ENCODE measurements at places on chromosomes 7 and 10.
A peak's percentile ranks its signal among the peaks of the same experiment; 100 is the strongest.

GRCh38 chr7:128197589-128197988 is 43.5 kb upstream of the LEP start:
- DNase-seq: no peak

DNA sequence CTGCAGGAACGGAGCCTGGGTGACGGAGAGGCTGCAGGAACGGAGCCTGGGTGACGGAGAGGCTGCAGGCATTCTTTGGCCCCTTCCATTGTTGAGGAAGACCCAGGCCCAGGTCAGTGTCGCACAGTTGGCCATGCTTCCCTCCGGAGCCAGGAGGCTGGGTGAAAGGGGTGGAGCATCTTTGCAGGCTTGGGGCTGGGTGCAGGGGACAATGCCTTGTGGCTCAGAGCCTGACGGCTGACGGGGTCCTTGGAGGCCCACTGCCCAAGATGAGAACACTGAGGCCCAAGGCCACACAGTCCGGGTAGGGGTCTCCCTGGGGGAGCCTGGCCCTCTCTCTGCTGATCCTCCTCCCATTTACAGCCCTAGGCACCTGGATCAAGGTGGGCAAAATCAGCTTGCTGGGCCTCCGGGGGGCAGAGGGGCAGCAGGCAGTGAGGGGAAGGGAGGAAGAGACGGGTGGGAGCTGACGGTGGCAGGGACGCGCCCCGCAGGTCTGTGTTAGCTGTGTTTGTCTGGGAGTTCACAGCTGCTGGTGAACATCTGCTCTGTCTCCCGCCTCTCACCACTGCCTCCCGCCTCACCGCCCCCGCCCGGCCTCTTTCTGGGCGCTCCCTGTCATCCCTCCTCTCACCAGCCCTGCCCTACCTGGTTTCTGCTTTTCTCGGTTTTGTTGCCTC is 30.6 kb upstream of the PCBD1 start:
- DNase-seq: no peak

- DNase-seq: peak; percentile 10
These were observed 236.2 kb downstream of the DNAJB9 start for GRCh38 chr7:108805808-108806397.

- DNase-seq: no peak
These were observed 1.3 kb downstream of the GLI3 start for GRCh38 chr7:42235741-42236161.

DNA sequence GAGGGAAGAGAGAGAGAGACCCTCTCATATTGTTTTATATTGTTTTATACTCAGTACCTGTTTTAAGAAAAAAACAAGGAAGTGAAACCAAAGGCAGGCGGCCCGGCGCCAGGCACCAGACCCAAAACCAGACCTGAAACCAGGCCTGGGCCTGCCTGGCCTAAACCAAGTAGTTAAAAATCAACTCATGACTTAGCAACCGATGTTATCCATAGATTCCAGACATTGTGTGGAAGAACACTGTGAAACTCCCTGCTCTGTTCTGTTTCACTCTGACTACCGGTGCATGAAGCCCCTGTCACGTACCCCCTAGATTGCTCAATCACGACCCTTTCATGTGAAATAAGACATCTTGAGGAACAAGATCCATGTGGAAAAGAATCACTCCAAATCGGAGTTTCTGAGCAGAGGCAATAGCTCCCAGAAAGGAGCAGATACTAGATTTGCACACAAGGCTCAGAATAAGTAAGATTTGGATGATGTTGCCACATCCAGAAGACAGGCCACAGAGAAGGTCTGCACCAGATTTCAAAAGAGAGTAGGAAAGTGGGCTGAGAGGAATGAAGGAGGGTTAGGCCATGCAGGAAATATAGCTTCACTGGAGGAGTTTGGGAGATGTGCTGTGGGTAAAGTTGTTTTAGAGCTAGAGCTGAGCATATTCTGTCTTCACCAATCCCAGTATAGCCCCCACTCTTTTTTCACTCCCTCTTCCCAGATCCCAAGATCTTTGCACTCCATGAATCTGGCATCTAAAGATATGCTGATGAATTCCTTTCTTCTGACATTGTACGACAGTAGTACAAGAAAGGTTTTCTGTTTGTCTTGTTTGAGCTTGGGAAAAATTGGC is 8.8 kb upstream of the ZNF248 start:
- DNase-seq: no peak

DNA sequence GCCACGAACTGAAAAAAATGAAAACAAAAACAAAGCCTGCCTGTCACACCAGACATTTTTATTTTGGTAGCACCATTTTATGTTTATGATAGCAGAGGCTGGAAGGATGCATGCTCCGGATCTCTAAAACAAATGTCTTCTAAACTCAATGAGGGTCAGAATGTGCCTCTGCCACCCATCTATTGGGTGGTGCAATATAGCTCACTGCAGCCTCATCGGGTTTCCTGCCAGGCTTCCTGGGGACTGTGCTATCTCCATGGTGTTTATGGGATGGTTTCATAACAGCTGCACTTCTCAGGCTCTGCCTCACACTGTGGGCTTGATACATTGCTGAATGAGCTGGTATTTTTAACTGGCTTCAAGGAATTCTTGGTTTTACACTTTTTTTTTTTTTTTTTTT is 94.4 kb downstream of the ITIH5 start:
- DNase-seq: no peak

GRCh38 chr10:47452495-47453140 is 31.3 kb downstream of the ANXA8 start:
- no peak for DNase-seq

DNA sequence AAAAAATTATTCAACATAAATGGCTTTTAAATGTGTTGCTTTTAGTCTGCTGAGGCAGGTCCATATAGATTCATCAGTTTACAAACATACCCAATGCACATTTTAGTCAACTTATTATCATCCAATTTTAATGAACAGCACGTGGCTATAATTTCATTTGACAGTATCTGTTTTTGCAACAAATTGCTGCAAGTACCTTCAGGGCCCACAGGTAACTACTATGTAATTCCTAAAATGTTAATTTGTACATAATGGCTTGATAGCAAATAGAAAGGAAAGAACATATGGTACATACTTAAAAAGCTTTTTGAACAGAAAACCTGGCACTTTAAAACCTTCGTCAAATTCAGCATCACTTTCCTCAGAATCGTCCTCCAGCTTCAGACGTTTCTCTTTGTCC is 33.3 kb downstream of the ERCC6 start:
- DNase-seq: no peak

GRCh38 chr7:91455411-91455810 is 191.2 kb downstream of the FZD1 start:
- no peak for DNase-seq

- peak; percentile 63 for DNase-seq
These were observed 254.3 kb downstream of the DYNC1I1 start for GRCh38 chr7:96026611-96027010.

GRCh38 chr10:98134431-98135221 is at the start of gene R3HCC1L:
TSS of gene R3HCC1L (plus strand) at chr10:98134657. CDS start at chr10:98208115, 73,458 bp downstream.
- DNase-seq: peak; percentile 67

DNA sequence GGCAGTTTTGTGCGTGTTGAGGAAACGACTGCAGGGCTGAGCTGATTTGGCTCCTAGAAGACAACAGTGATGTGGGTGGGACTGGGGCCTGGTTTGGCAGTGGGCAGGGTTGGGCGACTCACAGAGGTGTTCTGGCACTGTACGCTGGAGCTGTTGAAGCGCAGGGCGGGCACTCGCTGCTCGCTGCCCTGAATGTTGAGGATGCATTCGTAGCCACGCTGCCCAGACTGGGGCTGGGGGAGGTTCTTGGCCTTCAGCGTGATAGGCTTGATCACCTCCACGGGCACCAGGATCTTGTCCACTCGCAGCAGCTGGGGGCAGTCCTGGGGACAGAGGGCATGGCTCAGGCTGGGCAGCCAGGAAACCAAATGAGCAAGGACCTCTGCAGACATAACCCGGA is 365.4 kb downstream of the PLXNA4 start:
- DNase-seq: no peak

DNA sequence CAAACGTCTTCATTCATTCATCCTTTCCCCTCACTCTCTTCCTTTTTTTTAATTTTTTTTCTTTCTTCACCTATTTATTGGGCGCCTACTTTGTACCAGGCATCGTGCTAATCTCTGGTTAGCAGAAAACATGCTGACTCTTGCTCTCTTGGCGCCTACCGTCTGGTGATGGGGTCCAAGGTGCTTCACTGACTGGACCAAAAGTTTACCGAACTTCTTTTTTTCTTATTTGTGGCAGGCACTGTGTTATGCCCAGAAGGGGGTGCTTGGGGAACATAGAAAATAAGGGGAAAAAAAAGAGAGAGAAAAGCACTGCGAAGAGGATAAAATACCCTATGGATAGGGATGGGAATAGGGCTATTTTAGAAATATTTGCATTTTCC is 505 bp upstream of the FAM204A start:
- DNase-seq: no peak

DNA sequence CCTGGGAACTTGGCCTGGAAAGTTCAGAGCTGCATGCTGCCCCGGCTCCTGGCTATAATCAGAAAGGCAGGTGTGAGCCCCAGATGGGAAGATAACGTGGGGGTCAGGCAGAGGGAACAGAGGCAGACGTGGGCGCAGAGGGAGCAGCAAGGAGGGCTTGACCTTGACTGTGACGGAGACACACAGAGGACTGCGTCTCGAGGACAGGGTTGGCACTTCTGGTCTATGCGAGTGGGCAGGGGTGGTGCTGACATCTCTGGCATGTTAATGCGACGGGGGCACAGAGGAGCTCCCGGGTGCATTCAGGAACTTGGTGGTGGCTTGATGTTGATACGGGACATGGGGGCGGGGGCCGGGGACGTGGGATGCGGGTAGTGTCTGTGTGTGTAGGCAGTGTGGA is 232.1 kb upstream of the GRB10 start:
- DNase-seq: no peak

DNA sequence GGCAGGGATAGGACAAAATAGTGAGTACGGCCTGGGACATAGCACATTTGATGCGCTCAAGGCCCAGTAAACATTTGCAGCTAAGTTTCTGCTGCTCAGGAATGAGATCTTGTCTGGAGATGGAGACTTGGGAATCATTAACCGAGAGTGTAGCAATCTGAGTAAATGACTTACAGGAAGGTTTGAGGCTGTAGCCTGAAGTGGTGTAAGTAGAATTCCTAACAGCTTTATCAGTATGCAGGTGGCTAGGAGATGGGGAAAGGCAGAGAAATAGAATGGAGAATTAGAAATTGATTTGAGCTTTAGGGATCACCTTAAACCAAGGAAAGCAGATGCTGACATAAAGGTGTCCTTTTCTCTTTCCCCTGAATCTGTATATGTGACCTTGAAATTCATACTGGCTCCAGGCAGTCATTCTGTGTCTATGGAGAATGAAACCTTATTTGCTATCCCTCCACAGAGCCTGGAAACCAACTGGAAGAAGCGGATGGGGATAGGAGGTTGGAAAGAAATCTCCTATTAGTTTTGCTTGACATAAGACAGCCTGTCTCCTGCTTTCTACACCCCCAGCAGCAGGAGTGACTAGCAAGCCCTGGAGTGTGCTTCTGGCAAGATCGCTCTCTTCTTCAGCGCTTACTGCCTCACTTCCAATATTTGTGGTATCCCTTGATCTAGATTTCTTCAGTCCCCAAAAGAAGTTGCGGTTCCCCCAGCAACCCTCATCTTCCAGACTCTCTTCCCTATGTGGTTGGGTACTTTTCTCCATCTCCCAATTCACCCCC is 6.4 kb upstream of the PON2 start:
- no peak for DNase-seq

GRCh38 chr7:58086871-58087535 is 637.0 kb downstream of the ZNF716 start:
- DNase-seq: no peak

- no peak for DNase-seq
These were observed 218.4 kb downstream of the ADAM12 start for GRCh38 chr10:126169899-126170298.

DNA sequence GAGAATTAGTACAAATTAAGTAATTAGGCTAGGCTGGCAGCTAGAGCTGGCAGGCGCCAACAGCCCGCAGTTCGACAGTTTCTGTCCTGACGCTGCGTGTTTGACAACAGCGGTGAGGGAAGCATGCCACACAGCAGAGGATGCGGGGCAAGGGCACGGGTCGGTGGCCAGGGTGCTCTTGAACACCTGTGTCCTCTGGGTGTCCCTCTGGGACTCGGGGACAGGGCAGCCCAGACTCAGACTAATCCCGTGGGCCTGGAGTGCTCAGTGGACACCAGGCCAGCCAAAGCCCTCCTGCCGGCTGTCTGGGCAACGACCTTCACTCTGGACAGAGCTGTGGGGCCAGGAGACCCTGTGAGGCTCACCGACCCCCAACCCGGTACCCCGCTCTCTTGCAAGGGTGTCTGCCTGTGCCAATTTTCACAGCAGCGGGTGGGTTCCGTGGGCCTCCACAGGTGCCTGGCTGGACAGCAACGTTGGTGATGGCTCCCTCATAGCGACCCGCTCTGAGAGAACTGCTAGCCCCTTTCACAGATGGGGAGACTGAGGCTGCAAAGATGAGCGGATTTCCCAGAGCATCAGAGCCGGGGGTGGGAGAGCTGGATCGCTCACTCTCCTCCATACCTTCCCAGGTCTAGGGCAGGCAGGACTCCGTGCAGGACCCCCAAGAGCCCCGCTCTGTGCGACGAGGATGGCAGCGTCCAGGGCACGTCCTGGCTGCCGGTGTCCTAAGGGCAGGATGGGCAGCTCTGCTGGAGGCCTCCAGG is 48.5 kb downstream of the FOXL3 start:
- DNase-seq: no peak

DNA sequence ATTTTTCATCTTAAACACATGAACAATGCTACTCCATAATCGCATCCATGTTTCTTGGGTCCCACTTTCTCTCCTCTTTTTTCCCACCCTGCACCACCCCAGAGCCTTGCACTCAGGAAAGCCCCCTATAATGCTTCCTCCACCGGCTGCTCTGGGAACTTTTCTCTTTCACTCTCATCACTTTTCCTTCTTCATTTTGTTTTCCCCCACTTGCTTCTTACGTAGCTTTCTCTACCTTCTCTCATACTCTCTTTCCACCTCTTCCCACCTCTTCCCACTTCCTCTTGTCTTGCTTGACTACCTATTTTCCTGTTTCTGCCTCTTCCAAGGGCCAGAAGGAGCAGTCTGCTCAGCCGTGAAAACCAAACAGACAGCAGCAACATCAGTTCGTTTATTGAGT is 229.5 kb upstream of the RHOBTB1 start:
- DNase-seq: no peak

DNA sequence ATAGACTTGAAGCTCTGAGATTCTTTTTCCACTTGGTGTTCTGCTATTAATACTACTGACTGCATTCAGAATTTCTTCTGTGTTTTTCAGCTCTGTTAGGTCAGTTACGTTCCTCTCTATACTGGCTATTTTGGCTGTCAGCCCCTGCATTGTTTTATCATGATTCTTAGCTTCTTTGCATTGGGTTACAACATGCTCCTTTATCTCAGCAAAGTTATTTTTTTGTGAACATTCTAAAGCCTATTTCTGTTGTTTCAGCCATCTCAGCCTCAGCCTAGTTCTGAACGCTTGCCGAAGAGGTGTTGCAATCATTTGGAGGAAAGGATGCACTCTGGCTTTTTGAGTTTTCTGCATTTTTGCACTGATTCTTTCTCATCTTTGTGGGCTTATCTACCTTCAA is 201.5 kb upstream of the GNAI1 start:
- peak; percentile 54 for DNase-seq

GRCh38 chr7:135924302-135924701 is 52.9 kb downstream of the MTPN start:
- DNase-seq: no peak

Measured in fibroblast of skin of left biceps (primary cell).